Hepatocyte (in vitro differentiated cells): ENCODE measurements at places on chromosomes 7 and 10. TPM values are rescaled to one million over a fixed set of nuclear protein-coding genes. Genes with fewer than 3 reads are reported as not detected.
A peak's percentile ranks its signal among the peaks of the same experiment; 100 is the strongest.

CHAT gene
- total RNA-seq = 0.27 TPM in 1 of 2 replicates, not detected in the other

KCNH2 gene
- total RNA-seq = 8.4 and 9.4 TPM in 2 replicates

DNA sequence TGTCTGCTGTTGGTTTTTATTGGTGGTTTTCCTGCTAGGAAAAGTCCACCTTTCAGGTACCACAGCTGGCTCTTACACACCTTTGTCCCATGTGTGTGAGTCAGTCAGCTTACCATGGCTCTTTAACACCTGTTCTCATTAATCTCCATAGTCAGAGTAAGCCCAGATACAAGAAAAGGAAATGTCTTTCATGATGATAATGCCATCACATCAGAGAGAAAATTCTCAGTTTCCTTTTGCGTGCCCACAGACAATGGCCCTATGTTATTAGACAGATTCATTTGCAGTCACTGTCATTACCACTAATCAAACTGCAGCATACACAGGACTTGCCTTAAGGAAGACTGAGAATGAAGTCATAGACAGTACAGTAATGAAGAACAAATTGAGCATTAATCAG, 1583.6 kb upstream of the LRRTM3 start:
- H3K27ac ChIP-seq = no peak overlapping the region
- no peaks in the 10 kb centered on the region for H3K4me1 ChIP-seq
- no peaks in the 10 kb centered on the region for H3K36me3 ChIP-seq

- H3K4me1 ChIP-seq = peaks cover 28% of the 10 kb centered on the region
- H3K27ac ChIP-seq = peak overlapping the region; percentile 97
- no peaks in the 10 kb centered on the region for H3K36me3 ChIP-seq
Observed at GRCh38 chr10:122018491-122018890, 29.5 kb downstream of the TACC2 start.

- peak overlapping the region; percentile 83 for H3K27ac ChIP-seq
- H3K4me3 ChIP-seq = no peak overlapping the region
- no peaks in the 10 kb centered on the region for H3K36me3 ChIP-seq
- peaks cover 9% of the 10 kb centered on the region for H3K4me1 ChIP-seq
- no peaks in the 10 kb centered on the region for H3K27me3 ChIP-seq
Observed at GRCh38 chr7:7148798-7149481, 33.4 kb upstream of the C1GALT1 start.

DNA sequence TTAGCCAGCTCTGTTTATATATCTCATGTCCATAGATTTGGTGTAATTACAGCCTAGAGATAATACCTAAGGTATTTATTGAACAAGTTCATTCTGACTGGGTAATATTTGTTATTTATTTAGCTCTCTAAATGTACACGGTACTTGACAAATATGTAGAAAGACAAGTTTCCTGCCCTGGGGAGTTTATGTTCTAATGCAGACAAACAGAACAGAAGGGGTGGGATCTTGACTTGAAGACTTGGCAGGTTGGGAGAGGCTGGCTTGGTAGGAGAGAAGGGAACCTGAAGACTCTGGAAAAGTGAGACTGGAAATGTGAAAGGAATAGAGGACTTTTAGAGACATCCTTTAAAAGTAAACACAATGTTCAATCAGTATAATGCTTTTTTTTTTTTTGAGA, 97.7 kb upstream of the CDK6 start:
- H3K4me3 ChIP-seq = no peak overlapping the region
- peak overlapping the region; percentile 41 for H3K27ac ChIP-seq
- DNase-seq = peak; percentile 45
- H3K36me3 ChIP-seq = no peaks in the 10 kb centered on the region
- peaks cover 3% of the 10 kb centered on the region for H3K4me1 ChIP-seq

DNA sequence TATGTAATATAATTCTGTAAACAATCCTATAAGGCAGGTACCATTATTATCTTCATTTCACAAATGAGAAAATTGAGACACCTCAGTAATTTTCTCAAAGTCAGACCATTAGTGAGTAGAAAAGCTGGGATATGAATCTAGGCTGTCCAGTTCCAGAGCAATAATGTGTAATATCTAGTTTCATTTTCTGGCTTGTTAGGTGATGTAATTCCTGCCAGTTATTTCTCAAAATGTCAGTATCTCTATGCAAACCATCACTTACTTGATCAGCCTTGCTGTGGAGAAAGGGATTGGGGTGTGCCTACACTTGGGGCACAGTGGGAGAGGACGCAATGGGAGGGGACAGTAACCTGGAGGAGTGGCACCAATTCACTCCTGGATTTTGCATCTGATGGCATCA, 157.5 kb downstream of the LYZL1 start:
- H3K4me1 ChIP-seq = no peaks in the 10 kb centered on the region
- no peaks in the 10 kb centered on the region for H3K36me3 ChIP-seq
- no peak overlapping the region for H3K27ac ChIP-seq

DNA sequence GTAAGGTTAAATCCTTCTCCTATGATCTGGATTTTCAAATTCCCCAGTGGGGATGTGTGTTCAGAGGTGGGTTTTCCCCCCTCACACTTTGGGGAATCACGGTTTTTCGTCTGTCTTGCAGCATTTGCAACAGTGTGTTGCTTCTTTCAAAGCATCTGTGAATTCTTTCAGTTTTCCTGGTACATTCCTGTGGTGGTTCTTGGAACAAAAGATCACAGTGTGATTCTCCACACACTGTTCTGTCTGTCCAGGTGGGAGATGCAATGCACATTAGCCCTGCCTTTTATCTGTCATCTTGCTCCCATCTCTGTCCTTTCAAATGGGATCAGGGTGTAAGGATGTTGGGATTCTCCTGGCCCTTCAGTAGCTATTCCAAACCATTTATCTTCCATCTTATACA, 11.8 kb downstream of the AGK start:
- H3K27me3 ChIP-seq = no peaks in the 10 kb centered on the region
- H3K4me3 ChIP-seq = no peak overlapping the region
- H3K27ac ChIP-seq = no peak overlapping the region
- no peaks in the 10 kb centered on the region for H3K4me1 ChIP-seq
- H3K36me3 ChIP-seq = no peaks in the 10 kb centered on the region
- no peak for DNase-seq

FOXI2 gene
- total RNA-seq = not detected in 2 replicates

DNA sequence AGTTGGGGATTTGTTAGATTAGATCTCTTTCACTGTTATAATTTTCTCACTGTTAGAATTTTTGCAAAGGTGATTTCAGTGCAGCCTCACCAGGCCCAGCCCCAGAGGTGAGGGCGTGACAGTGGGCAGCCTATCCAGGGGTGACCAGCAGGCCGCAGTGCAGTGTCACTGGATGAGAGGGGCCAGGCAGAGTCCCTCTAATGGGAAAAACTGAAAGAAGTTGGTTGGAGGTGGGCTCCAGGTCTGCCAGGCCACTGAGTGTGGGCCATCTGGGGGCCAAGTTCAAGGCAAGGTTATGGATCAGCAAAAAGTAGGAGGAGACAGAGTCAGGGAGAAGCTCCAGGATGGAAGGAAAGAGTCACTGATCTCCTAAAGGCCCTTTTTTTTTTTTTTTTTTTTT, 90.5 kb upstream of the SDK1 start:
- H3K4me3 ChIP-seq = no peak overlapping the region
- H3K27ac ChIP-seq = no peak overlapping the region
- H3K36me3 ChIP-seq = no peaks in the 10 kb centered on the region
- no peak for DNase-seq

- peaks cover 24% of the 10 kb centered on the region for H3K4me1 ChIP-seq
- no peaks in the 10 kb centered on the region for H3K27me3 ChIP-seq
- no peak overlapping the region for H3K27ac ChIP-seq
- DNase-seq = no peak
Observed at GRCh38 chr10:79262131-79262530, 85.1 kb upstream of the PPIF start.

DNA sequence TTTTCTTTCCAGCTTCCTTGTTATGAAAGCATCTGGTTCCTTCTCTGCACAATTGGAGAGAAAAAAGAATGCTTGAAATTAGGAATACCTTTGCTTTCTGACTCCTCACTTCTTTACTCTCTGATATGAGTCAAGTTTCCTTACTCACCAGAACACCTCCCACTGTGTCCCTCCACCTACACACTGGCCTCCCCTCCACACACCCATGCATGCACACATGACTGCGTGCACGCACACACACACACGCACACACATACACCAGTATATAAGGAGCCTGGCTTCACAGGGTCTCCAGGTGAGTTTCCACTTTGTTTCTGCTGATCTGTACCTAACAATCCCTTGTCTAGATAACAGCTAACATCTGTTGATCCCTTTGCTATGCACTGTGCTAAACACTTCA, 11.4 kb upstream of the PTER start:
- H3K36me3 ChIP-seq = no peaks in the 10 kb centered on the region
- H3K4me1 ChIP-seq = no peaks in the 10 kb centered on the region
- H3K27ac ChIP-seq = no peak overlapping the region
- no peaks in the 10 kb centered on the region for H3K27me3 ChIP-seq

PPP1R17 gene
- total RNA-seq = not detected in 2 replicates

DNA sequence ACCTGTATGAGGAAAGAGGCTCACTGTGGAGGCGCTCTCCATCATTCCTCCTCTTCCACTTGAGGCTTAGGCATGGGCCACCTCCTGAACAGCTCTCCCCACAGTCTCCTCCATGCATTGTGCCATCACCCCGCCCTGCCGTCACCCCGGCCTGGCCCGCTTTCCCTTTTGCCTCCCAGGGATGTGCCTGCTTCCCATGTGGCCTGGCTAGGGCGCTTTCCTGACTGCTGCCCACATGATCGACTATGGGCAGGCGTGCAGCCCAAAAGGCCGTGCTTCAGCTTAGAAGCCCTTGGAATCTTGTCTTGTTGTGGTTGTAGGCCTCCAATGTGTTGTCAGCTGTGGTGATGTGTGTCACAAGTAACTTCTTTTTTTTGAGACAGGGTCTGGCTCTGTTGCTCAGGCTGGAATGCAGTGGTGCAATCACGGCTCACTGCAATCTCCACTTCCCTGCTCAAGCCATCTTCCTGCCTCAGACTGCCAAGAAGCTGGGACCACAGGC, 1.8 kb upstream of the ACTR3C start:
- DNase-seq = no peak
- peak overlapping the region; percentile 93 for H3K27ac ChIP-seq
- H3K27me3 ChIP-seq = no peaks in the 10 kb centered on the region
- no peaks in the 10 kb centered on the region for H3K36me3 ChIP-seq

GRB10 gene
- total RNA-seq = 51.0 and 65.9 TPM in 2 replicates

GRCh38 chr7:101912716-101913110, 95.3 kb downstream of the CUX1 start:
- peaks cover 37% of the 10 kb centered on the region for H3K4me1 ChIP-seq
- no peaks in the 10 kb centered on the region for H3K27me3 ChIP-seq
- H3K36me3 ChIP-seq = no peaks in the 10 kb centered on the region
- no peak overlapping the region for H3K4me3 ChIP-seq
- DNase-seq = peak; percentile 68

DNA sequence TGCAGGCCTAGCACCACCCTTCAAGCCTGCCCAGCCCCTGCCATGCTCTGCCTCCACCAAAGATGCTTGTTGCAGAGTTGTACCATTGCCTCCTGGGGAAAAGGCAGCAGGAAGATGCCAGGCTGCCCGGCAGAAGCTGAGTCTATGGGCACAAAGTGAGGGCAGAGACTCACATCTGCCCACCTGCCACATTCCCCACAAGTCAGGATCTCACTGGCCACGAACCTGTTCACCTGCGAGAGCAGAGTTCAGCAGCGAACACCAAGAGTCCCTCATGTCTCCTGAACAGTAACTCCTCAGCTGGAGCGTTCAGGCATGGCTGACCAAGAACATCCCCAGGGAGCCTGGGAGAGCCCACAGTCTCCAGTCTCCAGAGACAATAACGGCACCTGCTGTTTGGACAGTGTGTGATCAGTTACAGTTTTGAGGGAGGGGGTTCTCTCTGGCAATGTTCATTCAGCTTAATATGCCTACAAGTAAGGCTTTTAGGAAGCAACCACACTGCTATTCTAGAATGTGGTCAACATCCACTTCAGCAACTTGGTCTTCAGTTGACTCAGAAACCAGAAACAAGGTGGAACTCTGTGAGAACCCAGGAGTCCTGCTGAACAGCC, 78.5 kb downstream of the GRID1 start:
- no peaks in the 10 kb centered on the region for H3K27me3 ChIP-seq
- no peaks in the 10 kb centered on the region for H3K4me1 ChIP-seq
- no peak for DNase-seq
- H3K36me3 ChIP-seq = no peaks in the 10 kb centered on the region
- no peak overlapping the region for H3K4me3 ChIP-seq

- no peaks in the 10 kb centered on the region for H3K4me1 ChIP-seq
- no peaks in the 10 kb centered on the region for H3K27me3 ChIP-seq
- DNase-seq = no peak
- no peak overlapping the region for H3K4me3 ChIP-seq
Observed at GRCh38 chr7:14960721-14961120, 58.2 kb upstream of the DGKB start.

- DNase-seq = no peak
- H3K27me3 ChIP-seq = no peaks in the 10 kb centered on the region
- H3K4me3 ChIP-seq = no peak overlapping the region
- no peaks in the 10 kb centered on the region for H3K36me3 ChIP-seq
- H3K27ac ChIP-seq = no peak overlapping the region
- no peaks in the 10 kb centered on the region for H3K4me1 ChIP-seq
Observed at GRCh38 chr7:77903597-77903996, 105.0 kb downstream of the PHTF2 start.

- DNase-seq = peak; percentile 81
- H3K36me3 ChIP-seq = no peaks in the 10 kb centered on the region
- H3K27ac ChIP-seq = peak overlapping the region; percentile 89
- H3K27me3 ChIP-seq = no peaks in the 10 kb centered on the region
- H3K4me1 ChIP-seq = peaks cover 46% of the 10 kb centered on the region
- no peak overlapping the region for H3K4me3 ChIP-seq
Observed at GRCh38 chr10:30182191-30183054, 123.0 kb upstream of the JCAD start.

GRCh38 chr7:42940985-42941847, 9.0 kb downstream of the MRPL32 start:
- no peak overlapping the region for H3K27ac ChIP-seq
- H3K4me3 ChIP-seq = no peak overlapping the region
- no peaks in the 10 kb centered on the region for H3K27me3 ChIP-seq
- H3K36me3 ChIP-seq = no peaks in the 10 kb centered on the region

FAM237B gene
- not detected in 2 replicates for total RNA-seq

DNA sequence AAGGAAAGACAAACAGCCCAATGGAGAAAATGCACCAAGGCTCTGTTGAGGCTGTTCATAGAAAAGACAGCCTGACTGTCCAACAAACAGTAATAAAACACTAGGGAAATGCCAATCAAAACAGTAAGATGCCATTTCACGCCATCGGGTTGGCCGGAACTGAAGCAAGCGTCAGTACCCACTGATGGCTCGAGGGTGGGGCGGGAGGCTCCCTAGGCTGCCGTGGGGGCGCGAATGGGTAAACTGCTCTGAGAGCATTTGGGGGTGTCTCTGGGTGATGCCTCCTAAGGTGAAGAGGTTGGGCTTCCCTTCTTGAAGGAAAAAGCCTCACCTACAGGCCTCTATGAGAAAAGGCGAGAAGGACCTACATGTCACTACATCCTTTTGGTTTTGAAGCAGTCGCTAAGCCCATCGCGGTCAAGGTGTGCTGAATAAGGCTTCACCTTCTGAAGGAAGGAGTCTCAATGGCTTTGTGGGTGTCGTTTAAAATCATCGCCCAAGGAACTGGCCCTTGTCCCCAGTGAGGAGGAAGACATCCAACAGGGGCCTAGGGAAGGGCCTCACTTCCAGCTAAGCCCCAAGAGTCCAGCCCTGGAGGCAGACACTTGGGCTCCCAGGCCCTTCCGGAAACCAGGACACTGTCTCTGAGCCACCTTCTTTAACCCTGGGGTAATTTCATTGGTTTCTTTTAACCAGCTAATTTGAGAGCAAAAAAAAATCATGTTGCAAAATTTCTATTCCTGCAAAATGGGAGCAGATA, 98.5 kb upstream of the PPP2R2D start:
- H3K36me3 ChIP-seq = no peaks in the 10 kb centered on the region
- DNase-seq = no peak
- H3K27me3 ChIP-seq = no peaks in the 10 kb centered on the region
- no peak overlapping the region for H3K4me3 ChIP-seq
- no peak overlapping the region for H3K27ac ChIP-seq
- peaks cover 6% of the 10 kb centered on the region for H3K4me1 ChIP-seq
